ENCODE measurements at places on chromosomes 12 and 14.
A peak's percentile ranks its signal among the peaks of the same experiment; 100 is the strongest.

DNA sequence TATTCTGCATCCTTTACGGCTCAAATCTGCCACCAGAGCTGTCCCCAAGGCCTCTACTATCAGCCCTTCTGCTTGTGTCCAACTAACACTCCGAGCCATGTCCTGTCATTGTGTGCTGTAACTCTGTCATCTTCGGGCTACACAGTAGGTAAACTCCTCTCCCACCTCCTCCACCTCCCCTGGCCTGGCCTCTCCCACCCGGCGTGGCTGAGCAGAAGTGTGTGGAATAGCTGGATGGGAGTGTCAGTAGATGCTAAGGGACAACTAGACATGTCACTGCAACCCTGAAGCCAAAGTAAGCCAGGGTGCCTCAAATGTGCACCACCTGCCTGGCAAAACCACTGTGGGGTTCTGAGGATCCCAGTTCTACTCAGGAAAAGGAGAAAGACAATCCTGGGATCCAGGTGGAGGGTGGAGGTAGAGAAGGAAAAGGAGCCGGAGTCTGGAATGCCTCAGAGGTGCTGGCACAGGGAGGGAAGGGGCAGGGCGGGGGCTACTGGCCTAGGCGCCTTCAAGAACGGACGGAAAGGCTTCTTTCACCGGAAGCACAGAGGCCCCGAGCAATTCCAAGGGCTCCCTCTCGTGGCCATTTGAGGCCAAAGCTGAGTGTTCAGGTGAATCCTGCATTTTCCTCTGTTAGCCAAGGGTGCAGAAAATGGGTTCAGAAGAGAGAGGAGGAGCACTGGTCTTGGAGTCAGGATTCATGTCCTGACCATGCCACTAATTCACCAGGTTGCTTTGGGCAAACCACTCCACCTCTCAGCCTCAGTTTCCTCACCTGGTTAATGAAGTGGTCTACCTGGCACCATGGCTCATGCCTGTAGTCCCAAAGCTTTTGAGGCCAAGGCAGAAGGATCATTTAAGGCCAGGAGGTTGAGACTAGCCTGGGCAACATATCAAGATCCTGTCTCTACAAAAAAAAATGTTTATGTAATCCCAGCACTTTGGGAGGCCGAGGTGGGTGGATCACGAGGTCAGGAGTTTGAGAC lies 20.5 kb upstream of the FAM181A start:
- DNase-seq: peak; percentile 78

DNA sequence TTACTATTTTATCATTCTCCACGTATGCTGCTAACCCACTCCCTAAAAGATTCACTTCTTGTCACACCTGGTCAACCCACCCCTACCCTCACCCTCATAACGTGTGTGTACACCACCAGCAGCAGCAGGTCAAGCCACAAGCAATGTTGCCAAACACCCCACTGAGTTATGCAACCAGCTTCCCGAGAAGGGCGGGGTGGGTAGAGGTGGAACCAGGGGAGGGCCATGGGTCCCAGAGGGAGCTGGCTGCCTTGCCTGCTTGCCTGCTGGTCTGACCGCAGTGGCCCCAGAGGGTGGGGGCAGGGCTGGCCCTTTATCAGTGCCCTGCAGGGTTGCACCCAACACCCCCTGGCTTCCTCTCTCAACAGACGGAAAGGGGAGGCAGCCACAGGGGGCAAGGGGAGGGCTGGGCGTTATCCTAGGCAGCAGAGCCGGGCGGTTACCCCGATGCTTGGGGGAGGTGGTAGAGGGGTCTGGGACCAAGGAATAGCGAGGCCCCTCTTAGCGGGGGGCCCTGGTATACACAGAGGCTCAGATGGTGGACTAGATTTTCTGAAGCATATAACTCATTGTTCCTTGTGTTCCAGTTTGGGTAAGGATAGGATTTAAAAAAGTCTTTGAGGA lies 3.5 kb upstream of the NFE2 start:
- no peak for DNase-seq

GRCh38 chr14:104827177-104828055 lies 26.5 kb downstream of the ZBTB42 start:
- DNase-seq: peak; percentile 76

DNA sequence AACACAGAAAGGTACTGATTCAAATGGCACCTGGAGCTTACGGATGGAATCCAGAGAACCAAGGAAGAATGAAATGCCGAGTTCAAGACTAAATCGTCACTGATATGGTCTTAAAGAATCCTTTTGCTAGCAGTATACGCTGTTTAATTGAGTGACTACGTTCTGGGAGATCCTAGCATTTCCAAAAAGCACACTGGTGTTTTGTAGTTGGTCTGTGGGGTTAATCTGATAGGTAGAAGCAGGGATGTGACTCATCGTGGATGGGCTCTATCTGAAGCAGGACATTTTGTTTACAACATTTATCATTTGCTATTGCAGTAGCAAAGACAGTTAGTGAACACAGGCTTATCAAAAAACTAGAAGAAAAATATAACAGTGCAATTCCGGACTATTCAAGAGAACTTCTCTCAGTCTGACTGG lies 169.2 kb upstream of the HMGA2 start:
- no peak for DNase-seq

GRCh38 chr12:54159589-54159988 lies 29.2 kb downstream of the SMUG1 start:
- no peak for DNase-seq

DNA sequence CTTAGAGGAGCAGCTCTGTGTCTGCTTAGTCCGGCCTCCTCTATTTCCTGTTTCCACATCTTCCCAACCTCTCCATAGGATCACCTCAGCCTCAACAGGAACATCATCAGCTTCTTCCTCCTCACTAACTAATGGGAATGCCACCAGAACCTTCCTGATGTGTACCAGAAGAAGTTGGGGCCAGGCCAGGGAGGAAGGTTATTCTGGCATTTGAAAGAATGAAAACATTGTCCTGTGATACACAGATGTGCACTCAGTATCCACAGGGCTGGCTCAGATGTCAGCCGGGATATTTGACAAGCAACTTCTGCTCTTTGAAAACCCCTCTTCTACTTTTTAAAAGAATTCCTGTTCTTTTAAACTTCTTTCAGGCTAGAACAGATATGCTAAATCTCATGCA lies 63.6 kb downstream of the TMEM30B start:
- no peak for DNase-seq

- no peak for DNase-seq
Measured at GRCh38 chr14:86510491-86510890, 980.5 kb downstream of the FLRT2 start.

GRCh38 chr12:19038209-19038608 lies 91.3 kb upstream of the PLEKHA5 start:
- no peak for DNase-seq

DNA sequence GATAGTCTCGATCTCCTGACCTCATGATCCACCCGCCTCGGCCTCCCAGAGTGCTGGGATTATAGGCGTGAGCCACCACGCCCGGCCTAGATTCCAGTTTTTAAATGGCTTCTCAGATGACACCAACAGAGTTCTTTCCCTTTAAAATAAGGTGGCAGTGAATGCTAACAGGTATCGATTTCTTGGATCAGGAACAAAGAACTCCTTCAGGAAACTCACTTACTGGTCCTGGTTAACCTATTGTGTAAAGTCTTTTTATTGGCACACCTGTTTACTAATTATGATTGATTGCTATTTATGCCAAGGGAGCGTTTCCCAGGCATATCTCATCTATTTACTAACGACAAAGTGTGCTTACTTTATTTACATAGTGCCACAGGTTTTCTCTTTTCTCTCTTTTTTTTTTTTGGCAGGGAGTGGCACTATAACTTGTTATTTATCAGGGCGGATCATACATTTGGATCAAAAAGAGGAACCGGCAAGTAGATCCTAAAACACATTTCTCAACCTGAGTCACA lies 89.7 kb downstream of the GLT1D1 start:
- no peak for DNase-seq

- DNase-seq: no peak
Measured at GRCh38 chr14:100557658-100558057, 29.6 kb downstream of the BEGAIN start.

DNA sequence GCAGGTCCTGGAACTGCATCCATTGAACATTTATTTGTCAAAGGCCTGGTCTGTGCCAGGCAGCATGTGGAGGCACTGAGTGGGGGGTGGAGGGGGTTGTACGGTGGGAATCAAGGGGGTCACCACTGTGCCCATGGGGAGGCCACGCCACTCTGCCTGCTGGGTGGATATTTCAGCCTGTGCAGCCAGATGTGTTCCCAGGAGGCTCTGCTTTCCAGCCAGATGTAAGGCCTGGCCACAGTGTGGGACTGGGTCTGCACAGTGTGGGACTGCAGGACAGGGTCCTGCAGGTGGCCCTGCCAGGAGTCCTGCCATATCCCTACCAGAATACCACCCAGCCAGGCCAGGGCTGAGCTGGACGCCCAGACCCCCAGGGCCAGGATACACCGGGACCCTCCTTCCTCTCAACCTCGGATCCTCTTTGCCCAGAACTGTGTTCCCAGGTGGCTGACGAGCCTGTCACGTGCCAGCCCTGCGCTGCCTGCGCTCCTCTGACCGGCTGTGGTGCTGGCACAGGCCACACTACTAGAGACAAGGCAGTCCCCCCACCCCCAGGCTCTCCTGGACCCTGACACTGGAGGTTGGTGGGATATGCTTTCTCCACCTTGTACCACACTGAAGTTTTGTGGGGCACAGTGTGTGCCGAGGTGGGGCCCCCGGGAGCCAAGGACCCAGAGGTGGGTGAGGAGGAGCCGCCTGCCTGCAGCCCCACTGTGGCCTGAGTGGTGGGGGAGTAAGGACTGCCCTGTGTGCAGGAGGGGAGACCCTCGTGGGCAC lies 17.5 kb downstream of the XRCC3 start:
- DNase-seq: no peak

DNA sequence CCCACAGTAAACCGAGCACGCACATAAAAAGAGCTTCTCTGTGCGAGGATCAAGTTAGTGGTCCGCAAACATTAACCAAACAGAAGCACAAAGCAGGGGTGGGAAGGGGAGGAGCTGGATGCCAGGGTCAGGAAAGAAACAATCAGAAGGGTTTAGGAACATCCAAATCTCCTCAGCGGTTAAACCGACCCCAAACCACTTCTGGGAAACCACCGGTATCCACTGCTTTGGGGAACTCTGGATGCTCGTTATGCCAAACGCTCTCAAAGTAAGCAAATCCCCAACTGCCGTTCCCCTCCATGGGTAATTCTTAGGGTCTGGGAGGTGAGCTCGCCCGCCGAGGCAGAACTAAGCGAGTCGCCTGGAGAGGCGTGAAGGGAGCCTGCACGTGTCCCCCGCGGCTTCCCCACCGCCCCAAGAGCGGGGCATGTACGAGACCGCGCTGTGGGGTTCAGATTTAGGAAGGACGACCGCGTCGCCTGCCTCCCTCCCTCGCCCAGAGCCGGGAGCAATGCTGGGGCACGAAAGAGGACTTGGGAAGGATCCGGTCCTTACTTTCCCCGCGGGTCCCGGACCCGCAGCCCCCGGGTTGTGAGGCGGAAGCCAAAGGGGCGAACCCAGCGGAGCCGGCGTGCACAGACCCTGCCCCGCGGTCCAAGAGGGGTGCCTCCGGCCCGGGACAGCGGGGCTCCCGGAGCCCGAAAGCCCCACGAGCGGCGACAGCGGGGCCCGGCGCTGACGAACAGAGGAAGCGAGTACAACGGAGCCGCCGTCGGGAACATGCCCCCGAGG lies 711 bp downstream of the SBNO1 start:
- DNase-seq: peak; percentile 66

GRCh38 chr14:93716746-93717667 lies 71.3 kb downstream of the PRIMA1 start:
- no peak for DNase-seq

DNA sequence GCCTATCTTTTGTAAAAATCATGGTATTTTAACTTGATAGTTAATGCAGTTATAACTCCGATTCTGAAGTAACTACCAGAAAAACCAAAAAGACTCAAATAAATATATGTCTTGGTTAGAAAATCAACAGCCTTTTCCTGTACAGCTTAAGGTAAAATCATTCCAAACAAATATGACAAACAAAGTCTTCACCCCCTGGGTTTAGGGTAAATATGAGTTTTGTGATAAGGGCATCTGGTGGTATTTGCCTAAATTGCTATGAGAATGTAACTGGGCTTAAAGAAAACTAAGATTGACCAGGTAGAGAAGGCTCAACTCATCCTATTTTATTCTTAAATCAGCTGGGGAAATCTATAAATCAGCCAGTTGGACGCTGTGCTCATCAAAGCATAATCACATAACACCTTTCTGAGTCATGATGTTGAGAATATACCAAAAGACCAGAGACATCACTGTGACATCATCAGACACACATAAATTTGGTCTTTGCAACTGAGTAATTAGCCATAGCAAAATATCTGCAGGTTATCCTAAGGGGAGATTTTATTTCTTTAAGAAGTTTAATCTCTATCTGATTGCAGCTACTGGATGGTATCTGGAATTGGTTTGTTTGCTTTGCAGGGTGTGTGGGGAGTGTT lies 133.9 kb downstream of the STXBP6 start:
- DNase-seq: no peak

DNA sequence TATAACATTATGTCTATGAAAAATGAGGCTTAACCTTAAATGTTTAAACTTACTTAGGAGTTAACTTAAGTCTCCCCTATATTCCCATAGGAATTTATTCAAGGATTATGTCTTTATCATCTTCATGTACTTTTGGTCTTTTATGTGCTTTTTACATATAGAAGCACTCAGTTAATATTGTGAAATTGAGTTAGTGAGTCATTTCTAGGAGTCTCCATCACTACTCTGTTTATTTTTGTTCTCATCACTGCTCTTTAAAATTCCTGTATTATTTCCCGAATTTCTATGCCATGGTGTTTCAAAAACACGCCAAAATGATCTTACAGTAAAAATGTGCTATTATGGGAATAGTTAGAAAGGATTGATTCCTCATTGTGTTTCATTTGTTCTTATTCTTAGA lies 31.6 kb downstream of the TBC1D15 start:
- DNase-seq: no peak

GRCh38 chr14:52068615-52069306 lies at the start of gene NID2:
NID2 (minus strand) TSS chr14:52069059; CDS start chr14:52068994, 65 bp downstream.
- DNase-seq: peak; percentile 79

- peak; percentile 68 for DNase-seq
Measured at GRCh38 chr12:110578694-110579534, 4.2 kb downstream of the PPTC7 start.

DNA sequence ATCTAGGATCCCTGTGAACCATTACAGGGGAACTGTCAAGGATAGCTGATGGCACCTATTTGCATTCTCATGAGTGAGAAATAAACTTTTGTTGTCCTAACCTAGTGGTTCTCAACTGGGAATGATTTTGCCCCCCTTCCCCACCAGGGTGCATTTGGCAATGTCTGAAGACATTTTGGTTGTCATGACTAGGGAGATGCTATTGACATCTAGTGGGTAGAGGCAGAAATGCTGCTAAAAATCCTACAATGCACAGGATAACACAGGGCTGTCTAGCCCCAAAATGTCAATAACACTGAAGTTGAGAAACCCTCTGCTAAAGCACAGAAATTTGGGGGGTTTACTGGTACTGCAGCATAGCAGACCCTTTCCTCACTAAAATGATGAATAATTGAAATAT lies 140.9 kb upstream of the SRRM4 start:
- no peak for DNase-seq

DNA sequence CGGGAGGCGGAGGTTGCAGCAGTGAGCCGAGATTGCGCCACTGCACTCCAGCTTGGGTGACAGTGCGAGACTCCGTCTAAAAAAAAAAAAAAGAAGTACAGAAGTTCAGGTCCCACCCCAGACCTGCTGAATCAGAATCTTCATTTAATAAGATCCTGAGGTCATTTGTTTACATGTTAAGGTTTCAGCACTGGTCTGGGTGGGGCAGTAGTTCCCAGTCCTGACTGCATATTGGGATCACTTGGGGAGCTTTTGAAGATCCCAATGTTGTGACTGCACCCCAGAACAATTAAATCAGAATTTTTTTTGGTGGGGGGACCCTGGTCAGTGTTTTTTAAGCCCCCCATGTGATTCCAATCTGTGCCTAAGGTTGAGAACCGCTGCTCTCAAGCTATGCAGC lies 11.7 kb upstream of the COL2A1 start:
- DNase-seq: no peak

- no peak for DNase-seq
Measured at GRCh38 chr12:661720-662486, 1.3 kb downstream of the NINJ2 start.

All from activated CD8-positive, alpha-beta memory T cell treated with anti-CD3 and anti-CD28 coated beads, Interleukin-2, amount 50 U/mL, for 48 hours (primary cell).